ENCODE measurements at places on chromosomes 5 and 9. TPM values are rescaled to one million over a fixed set of nuclear protein-coding genes. Genes with fewer than 3 reads are reported as not detected.

Gene MSX2
- 0.66 TPM for polyA plus RNA-seq

Gene ANXA2R
- 1.3 TPM for polyA plus RNA-seq

Gene WDR31
- 7.7 TPM for polyA plus RNA-seq

Gene TMEM232
- 5.5 TPM for polyA plus RNA-seq

Gene FGF10
- 10.4 TPM for polyA plus RNA-seq

Gene MOB3B
- 21.2 TPM for polyA plus RNA-seq

Gene TAF11L10
- polyA plus RNA-seq, result not detected

Gene KIAA0825
- 4.3 TPM for polyA plus RNA-seq

Gene SLC36A2
- polyA plus RNA-seq, result 4.7 TPM

Gene TLX3
- not detected for polyA plus RNA-seq

Gene BTNL9
- polyA plus RNA-seq, result 5.8 TPM
